ENCODE measurements at places on chromosomes 3 and 15. TPM values are rescaled to one million over a fixed set of nuclear protein-coding genes. Genes with fewer than 3 reads are reported as not detected.

Gene NOX5
- not detected for total RNA-seq

DNA sequence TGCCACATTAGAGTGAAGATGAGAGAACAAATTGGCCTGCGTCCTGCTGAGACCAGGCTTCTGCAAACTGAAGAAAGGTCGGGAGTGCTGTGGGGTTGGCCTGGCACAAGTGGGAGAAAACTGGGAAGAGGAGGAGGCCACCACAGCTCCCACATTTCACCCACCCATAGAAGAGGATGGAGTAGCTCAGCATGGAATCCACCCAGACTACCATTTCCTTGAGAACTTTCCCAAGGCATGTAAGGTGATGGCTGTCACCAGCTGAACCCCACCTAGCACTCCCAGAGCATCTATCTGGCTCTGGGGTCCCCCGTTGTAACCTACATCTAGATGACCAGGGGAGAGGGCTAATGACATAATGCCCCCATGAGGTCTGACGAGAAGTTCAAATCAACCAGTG, 120.4 kb upstream of the TRIM42 start:
- DNase-seq, result no peak

DNA sequence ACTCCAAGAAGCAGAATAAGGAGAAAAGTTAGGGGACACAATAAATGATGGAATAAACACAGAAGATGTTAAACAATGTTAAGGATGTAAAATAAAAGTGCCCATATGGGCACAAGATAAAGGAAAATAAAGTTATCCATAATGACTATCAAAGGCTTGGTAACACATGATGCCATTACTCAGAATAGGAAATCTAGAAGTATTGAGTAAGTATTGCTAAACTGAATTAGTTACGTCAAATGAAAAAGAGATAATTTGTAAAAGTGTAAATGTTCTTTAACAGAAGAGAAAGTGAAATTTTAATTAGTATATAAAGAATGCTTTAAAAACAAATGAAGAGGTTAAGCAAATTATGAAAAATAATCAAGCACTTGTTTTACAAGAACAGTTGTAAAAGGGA, 6.7 kb downstream of the COPS2 start:
- DNase-seq, result no peak

- DNase-seq, result no peak
These were observed 1297.6 kb upstream of the ALCAM start for GRCh38 chr3:104069114-104069513.

GRCh38 chr15:39885099-39885777, 34.8 kb downstream of the GPR176 start:
- no peak for DNase-seq

DNA sequence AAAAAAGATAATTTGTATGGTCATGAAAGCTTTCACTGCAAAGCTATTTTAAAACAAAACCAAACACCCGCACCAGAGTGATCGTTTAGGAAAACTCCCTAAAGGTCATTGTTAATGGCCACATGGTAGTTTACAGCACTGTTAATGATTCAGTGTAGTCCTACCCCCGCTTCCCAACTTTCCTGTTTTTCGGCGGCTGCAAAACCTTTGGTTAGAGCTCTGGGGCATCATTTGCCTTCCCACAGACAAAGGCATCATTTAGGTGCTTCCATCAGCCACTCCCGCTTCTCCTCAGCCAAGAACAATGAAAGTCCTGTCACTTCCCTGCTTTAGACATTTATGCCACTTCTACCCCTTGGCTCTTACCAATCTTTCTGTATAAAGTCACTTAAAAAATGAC, 10.6 kb downstream of the MELTF start:
- no peak for DNase-seq

- no peak for DNase-seq
These were observed 5.1 kb downstream of the PRC1 start for GRCh38 chr15:90989040-90989768.

- DNase-seq, result no peak
These were observed 17.8 kb downstream of the UQCC5 start for GRCh38 chr3:52554026-52554755.
